ENCODE measurements at places on chromosomes 13 and 19.

- no peak for DNase-seq
Measured at GRCh38 chr13:100175078-100175802, 86.3 kb downstream of the PCCA start.

DNA sequence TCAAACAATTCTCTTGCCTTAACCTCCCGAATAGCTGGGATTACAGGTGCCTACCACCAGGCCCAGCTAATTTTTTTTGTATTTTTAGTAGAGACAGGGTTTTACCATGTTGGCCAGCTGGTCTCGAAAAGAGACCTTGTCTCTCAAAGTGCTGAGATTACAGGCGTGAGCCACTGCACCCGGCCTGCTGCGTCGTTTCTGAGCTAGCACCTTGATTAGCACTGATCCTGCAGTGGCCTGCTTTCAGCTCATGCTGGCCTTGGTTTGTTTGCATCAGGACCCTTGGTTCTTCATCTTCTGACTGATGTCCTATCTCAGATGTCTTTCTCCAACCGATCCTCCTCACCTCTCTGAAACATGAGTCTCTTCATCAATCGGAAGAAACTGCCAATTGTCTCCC, 4.9 kb upstream of the TFDP1 start:
- DNase-seq, result no peak

DNA sequence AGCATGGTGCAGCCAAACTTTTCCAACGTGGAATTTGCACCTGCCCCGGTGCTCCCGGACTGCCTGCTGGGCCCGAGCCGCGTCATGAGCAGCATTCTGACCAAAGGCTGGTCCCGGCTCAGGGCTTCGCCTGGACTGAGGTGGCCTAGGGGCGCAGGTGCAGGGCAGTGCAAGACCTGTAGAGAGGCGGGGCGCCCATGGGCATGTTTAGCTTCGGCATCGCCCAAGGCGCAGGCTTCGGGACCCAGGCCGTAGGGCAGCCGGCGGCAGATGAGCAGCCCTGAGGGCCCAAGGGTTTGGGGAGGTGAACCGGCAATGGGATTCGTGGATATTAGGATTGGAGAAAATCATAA, 23.8 kb downstream of the LRFN3 start:
- DNase-seq, result no peak

- DNase-seq, result no peak
Measured at GRCh38 chr19:953445-954271, 27.8 kb downstream of the ARID3A start.
